ENCODE measurements at places on chromosomes 6 and 20.
A peak's percentile ranks its signal among the peaks of the same experiment; 100 is the strongest.

- no peak for DNase-seq
These were observed 99.9 kb downstream of the CDH26 start for GRCh38 chr20:60057866-60058807.

DNA sequence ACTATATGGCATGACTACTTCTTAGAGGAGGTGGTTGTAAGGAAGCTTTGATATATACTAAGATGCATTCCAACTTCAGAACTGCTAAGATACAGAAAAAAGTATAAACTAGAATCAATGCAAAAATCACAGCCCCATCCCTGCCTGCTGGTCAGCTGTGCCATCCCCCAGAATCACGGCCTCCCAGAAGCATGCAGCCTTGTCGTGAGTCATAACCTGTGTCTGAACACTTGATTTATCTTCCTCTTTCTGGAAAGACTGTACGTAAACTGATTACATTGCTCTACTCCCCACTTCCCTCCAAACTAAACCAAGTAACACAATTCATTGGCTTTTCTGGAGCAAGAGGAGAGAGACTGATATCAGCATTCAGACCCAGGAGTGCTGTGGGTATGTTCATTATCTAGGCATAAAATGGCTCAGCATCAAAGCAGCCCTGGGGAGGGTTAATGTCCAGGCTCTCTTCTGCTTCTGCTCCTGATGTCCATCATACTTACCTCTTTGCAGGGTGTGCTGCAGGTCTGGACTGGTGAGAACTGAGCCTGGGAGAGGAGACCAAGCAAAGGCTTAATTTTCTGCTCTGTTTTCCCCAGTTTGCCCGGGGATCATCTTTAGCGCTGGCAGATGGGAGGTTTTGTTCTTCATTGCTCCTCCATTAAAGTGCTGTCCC lies 18.4 kb downstream of the SCP2D1 start:
- DNase-seq = peak; percentile 31

- DNase-seq = peak; percentile 58
These were observed 26.7 kb downstream of the FOXO3 start for GRCh38 chr6:108587258-108588059.

DNA sequence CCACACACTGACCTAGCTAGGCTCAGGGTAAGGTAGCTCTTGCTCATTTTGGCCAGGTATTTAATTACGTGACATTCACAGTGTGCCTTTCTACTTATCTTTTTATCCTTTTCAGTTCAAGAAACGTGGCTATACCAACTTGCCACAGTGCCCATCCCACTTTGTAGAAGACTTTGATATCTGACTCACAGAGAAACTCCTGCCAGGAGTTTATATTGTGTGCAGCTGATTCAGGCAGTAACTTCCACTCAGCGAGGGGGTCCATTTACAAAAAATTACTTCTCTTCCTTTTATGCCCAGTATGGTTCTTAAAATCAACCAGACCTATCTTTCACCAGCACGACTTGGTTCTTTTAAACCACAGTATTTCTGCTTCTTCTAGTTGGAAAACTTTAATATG lies 75.6 kb downstream of the PRL start:
- DNase-seq = no peak

DNA sequence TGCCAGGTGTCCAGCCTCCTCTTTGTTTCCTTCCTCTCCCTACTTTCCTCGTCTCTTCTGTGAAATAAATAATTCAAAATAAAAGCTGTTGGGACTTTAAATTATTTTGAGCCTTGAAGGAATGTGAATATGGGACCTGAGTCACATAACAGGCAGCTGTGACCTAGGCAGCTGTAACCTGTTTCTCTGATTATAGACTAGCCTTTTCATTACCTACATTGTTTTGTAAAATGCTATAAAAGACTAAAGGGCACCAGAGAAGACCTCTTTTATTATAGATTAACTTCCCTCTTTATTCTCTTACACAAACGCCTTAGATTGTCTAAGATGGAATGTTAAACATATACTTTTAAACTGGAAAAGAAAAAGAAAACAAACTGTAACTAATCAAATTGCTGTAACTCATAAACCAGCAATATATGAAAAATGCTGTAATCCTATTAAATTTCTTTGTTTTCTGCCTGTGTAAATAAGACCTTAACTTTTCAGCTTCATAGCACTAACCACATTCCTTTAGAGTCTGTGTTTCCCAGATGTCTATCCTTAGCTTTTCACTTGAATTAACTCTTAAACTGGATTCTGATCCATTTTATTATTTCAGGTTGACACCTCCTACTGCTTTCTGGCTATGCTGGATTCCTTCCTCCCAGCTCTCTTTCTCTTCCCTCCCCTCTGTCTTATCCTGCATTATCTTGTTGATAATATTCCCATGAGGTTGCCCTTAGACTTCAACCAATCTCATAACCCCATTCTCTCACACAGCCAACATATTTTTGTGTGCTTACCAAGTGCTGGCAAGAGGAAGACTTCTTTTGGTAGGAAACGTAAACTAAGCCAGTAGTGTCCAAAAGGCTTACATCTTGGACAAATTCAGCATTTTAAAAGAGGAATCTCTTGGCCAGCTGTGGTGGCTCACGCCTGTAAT lies 69.2 kb downstream of the TPD52L1 start:
- no peak for DNase-seq

DNA sequence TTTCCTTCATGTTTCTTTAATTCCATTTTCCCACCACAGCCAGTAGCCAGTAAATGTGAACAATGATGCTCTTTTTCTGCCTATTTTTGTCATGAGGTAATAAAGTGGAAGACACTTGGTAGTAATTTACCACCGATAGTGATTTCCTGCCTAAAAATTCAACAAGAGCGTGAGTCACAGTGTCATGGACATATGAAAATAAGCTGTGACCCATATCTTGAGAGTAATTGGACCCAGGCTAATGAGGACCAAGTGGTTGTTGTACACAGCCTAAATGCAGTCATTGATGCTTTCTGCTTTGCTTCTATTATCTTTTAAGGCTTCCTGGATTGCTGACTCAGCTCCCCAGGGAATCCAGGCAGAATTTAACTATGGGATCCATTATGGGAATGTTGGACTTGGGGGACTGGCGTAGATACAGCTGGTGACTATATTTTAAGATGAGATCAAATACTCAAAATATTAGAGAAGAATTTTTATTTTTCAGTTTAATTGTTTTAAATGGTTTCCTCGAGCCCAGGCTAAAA lies 265.9 kb upstream of the FERMT1 start:
- no peak for DNase-seq

DNA sequence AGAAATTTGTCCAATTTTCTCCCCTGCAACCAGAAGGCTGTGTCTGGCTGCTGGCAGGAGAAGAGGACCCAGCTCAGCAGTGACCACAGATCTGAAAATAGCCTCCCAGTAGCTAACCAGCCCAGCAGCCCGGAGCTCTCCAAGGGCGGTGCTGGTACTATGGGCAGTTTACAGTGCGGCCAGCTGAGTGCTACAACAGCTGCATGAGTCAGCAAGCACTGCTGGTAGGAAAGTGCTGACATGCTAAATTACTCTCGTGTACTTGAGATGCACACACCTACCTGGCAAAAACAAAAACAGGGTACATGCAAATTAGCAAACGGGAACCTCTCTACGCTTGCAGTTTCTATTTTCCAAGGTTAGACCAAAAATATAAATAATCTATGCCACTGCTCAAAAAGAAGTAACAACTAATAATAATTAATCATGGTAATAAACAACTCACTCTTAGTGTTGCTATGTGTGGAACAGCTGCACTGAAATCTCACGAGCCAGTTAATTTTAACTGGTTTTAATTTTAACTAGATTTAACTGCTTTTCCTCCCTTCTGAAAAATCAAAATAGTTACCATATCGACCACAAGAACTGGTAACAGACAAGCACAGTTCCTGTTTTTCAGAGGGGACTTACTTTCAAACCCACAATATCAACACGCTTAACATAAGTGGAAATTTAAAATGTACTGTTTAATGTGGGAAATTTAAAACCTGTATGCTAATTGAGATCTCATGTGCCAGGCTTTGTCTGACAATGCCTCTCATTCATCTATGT lies 10.8 kb downstream of the BACH2 start:
- peak; percentile 91 for DNase-seq

DNA sequence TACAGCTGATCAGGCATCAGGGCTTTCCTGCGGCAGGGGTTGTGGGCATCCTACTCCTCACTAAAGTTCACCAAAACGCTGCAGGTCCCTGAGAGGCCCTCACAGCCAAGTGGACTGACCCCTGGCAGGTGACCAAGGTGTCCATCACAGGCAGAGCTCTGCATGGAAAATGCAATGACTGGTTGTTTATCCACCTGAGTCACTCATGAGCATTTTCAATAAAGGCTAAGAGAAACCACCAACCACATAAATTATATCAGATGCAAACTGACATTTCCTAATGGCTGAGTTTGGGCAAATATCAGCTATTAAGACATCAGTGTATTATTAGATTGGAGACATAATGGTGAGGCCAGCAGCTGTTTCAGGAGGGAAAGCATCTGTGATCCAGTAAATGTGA lies 152.7 kb upstream of the SYNDIG1 start:
- no peak for DNase-seq

GRCh38 chr6:140174524-140174923 lies 800.1 kb upstream of the CITED2 start:
- peak; percentile 88 for DNase-seq

DNA sequence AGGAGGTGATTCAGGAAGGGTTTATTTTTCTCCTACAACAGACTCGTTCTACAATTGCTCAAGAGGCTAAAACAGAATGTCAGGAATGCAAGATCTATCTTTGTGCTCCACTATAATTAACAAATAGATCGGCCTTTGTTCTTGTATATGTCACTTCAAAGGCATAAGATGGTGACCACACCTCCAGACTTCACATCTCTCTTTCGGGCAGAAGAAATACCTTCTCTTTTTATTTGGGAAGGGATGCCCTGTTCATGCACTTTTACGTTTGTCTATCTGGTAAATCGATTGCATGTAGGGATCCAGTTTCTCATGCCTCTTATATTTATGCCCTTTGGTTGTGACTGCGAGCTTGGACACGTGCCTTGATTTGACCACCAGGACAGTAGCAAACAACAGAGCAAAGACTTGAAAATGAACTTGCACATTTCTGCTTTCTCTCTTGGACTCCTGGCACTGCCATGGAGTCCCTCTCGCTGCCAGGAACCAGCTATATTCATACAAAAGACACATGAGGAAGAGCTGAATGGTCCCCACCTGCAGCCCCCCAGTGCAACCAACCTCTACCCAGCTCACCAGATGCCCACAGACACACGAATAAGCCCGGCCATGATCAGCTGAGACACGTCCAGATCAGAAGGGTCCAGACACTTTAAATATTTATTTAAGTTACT lies 219.8 kb upstream of the STXBP5 start:
- DNase-seq = peak; percentile 15

GRCh38 chr6:13431861-13432465 lies 55.4 kb downstream of the GFOD1 start:
- DNase-seq = peak; percentile 64

GRCh38 chr6:113104541-113104940 lies 752.6 kb upstream of the MARCKS start:
- no peak for DNase-seq

- peak; percentile 65 for DNase-seq
These were observed 26.3 kb downstream of the ALDH5A1 start for GRCh38 chr6:24520929-24521546.

DNA sequence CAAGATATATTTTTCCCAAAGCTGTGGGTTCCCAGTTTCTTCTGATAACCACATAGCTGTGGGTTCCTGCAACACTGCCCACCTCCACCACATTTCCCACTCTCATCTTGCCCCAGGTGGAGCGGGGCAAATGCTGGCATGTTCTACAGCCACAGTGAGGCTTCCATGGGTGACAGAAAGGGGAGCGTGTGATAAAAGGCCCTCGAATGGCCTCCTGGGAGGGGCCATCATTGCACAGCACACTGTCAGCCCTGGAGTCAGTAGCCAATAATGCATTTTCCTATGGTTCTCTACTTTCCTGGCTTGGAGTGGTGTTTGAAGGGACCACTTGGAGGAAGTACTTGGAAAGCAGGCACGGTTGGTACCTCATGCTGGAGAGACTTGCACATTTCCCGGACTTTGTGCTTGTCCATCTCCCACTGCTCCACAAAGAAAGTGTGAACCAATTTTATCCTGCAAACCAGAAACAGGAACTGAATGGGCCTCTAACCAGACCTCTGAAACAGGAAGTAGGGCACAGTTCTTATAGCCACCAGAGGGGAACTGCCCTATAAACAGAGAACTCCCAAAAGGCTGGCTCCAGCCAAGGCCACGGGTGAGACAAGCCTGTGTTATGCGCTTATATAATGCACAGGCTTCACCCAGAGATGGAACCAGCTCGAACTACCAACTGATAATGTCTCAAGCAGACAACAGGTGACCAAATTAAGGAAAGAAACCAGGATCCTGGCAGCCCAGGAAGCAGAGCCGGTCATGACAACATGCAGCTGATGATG lies 8.6 kb downstream of the MAP3K5 start:
- DNase-seq = no peak

DNA sequence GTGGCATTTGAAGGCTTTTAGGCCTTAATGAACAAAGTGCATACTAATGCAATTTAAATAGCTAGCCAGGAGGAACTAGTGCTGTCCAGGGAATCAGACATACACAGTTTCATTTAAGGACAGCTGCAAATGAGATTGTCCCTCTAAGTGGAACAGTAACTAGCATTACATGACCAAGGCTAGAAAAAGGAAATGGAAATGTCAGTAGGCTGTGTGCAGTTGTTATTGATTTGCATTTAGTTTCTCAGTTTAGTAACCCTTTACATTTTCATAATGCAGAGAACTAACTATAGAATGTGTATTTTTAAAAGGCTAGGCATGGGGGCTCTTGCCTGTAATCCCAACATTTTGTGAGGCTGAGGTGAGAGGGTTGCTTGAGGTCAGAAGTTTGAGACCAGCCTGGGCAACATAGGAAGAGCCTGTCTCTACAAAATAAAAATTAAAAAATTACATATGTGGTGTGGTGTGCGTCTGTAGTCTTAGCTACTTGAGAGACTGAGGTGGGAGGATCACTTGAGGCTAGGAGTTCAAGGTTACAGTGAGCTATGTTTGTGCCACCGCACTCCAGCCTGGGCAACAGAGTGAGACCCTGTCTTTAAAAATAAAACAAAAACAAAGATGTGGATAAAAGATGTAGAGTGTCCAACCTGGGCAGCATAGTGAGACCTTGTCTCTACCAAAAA lies 468.0 kb downstream of the UTRN start:
- no peak for DNase-seq

- DNase-seq = peak; percentile 88
These were observed 19.7 kb downstream of the FAM217A start for GRCh38 chr6:4059115-4059777.

GRCh38 chr20:44411020-44411756 lies 55.7 kb downstream of the HNF4A start:
- no peak for DNase-seq

GRCh38 chr6:3390698-3391097 lies 66.2 kb downstream of the SLC22A23 start:
- DNase-seq = peak; percentile 91

GRCh38 chr6:46626228-46626909 lies 26.2 kb downstream of the CYP39A1 start:
- DNase-seq = peak; percentile 22
